ENCODE measurements at places on chromosomes 1 and 21.

GRCh38 chr21:32461503-32461902, 49.0 kb downstream of the EVA1C start:
- H3K27ac ChIP-seq: no peak overlapping the region
- H3K4me3 ChIP-seq: no peak overlapping the region
- DNase-seq: no peak
- no peaks in the 10 kb centered on the region for H3K4me1 ChIP-seq

- no peak overlapping the region for H3K27ac ChIP-seq
- H3K4me3 ChIP-seq: no peak overlapping the region
- no peak for DNase-seq
- peaks cover 4% of the 10 kb centered on the region for H3K27me3 ChIP-seq
- no peaks in the 10 kb centered on the region for H3K36me3 ChIP-seq
- H3K4me1 ChIP-seq: no peaks in the 10 kb centered on the region
These were observed 18.0 kb downstream of the TGFB2 start for GRCh38 chr1:218363141-218363540.

DNA sequence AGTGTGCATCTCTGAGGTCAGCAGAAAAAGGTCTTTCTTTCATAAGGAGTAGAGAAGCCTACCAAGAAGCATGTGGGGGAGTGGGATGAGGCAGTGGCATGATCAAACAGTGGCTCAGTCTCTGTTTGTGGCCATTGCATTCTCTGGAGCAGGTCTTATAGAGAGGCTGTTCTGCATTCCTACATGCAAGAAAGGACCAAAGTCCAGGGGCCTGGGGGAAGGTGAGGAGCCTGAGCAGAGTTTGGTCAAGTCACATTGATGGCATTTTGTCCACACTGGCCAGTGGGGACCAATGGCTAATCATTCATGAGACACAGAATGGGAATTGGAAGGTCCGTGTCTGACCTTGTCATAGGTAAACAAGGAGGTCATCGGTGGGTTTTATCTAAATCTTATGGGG, 25.4 kb downstream of the MAP10 start:
- no peaks in the 10 kb centered on the region for H3K4me1 ChIP-seq
- H3K36me3 ChIP-seq: no peaks in the 10 kb centered on the region
- H3K27me3 ChIP-seq: peaks cover 14% of the 10 kb centered on the region
- no peak overlapping the region for H3K4me3 ChIP-seq
- DNase-seq: no peak

DNA sequence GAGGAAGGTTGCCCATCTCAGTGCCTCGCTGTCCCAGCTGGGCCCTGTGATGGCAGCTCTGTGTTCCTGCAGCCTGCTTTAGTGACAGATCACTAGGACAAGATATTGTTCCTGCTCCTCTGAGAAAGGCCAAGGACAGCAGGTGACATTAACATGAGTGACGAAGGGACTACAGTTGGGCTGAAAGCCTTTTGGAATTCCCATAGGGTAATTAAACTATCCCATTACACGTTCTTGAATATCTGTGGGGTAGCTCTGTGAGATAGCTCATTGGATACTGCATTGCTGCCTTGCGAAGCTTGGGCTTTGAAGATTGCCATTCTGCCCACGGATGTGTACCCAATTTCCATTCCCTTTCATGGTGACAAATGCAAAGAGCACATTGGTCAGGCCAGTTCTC, 78.2 kb upstream of the COA6 start:
- H3K4me1 ChIP-seq: no peaks in the 10 kb centered on the region
- H3K27me3 ChIP-seq: peaks cover 2% of the 10 kb centered on the region
- H3K36me3 ChIP-seq: peaks cover 32% of the 10 kb centered on the region
- no peak overlapping the region for H3K27ac ChIP-seq

DNA sequence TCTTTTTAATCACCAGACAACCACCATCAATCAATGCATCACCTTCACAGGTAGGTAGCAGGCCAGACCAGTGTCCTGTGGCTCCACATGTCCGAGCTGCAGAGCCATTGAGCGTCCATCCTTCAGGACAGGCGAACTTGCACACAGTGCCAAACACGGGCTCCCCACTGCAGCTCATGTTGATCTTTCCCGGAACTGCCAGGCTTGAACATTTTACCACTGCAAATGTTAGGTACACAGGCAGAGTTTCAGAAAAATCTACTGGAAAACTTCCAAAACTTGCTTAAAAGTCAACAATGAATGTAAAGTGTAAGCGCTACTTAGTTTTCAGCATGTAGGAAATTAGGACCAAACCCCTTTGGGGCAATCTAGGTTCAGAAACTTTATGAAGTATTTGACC, 6.6 kb downstream of the SELE start:
- H3K4me3 ChIP-seq: no peak overlapping the region
- no peak overlapping the region for H3K27ac ChIP-seq
- H3K36me3 ChIP-seq: no peaks in the 10 kb centered on the region
- H3K4me1 ChIP-seq: no peaks in the 10 kb centered on the region
- H3K27me3 ChIP-seq: peaks cover 14% of the 10 kb centered on the region

DNA sequence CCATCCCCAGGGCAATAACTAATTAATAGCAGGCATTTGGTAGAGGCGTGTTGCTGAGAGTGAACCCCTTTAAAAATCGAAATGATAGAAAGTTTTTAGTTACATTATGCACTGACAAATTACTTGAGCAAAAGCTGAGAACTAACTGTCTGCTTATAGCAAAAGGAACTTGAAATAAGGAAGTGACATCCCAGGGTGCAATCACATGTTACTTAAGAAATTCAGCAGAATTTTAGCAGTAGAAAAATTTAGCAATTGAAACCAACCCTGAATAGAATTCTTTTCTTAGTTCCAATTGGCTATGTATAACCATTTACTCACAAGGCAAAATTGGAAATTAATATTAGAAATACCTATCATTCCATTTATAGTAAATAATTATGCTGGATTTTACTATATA, 139.5 kb upstream of the SAMSN1 start:
- no peaks in the 10 kb centered on the region for H3K27me3 ChIP-seq
- no peak overlapping the region for H3K27ac ChIP-seq
- peaks cover 17% of the 10 kb centered on the region for H3K36me3 ChIP-seq
- no peak for DNase-seq
- H3K4me1 ChIP-seq: peaks cover 41% of the 10 kb centered on the region
- no peak overlapping the region for H3K4me3 ChIP-seq

GRCh38 chr1:156474966-156475365, 25.6 kb downstream of the MEF2D start:
- no peak overlapping the region for H3K4me3 ChIP-seq
- H3K4me1 ChIP-seq: peaks cover 24% of the 10 kb centered on the region
- H3K27me3 ChIP-seq: no peaks in the 10 kb centered on the region
- H3K27ac ChIP-seq: no peak overlapping the region
- peaks cover 69% of the 10 kb centered on the region for H3K36me3 ChIP-seq

DNA sequence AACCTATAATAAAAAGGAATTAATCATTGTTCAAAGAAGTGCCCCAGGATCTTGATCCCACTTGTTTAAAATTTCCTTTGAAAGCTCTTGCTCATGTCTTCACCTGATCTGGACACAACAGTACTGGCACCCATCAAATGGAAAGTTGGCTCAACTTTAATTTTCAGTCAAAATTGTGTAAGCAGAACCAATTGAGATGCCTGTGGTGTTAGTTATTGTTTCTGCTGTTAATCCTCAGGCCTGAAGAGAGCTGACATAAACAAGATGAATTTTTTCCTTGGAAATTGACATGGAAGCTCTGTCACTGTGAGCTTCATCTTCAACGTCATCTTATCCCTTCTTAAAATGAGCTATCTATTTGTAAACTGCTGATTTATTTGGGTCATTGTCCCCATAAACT, 88.3 kb upstream of the TNFSF4 start:
- H3K36me3 ChIP-seq: peaks cover 9% of the 10 kb centered on the region
- peaks cover 2% of the 10 kb centered on the region for H3K27me3 ChIP-seq
- no peak for DNase-seq
- no peak overlapping the region for H3K4me3 ChIP-seq
- H3K27ac ChIP-seq: no peak overlapping the region

DNA sequence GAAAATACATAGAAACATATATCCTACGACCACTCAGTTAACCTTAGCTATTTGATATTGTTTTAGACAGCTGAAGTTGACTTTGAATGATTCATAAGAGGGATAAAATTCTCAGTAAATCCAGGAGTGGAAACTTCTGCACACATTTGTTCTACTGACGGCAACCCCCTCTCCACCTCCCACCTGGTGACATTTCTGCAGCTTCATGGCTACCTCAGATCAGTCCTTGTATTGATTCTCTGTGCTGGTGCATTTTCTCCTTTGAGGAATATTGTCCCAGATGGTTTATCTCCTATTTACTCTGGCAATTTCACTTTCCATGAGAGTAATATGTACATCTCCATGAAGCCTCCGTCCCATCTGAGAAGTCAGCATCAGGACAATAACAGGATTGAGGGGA, 57.7 kb upstream of the COA6 start:
- no peaks in the 10 kb centered on the region for H3K27me3 ChIP-seq
- H3K4me3 ChIP-seq: no peak overlapping the region

- no peaks in the 10 kb centered on the region for H3K36me3 ChIP-seq
- peaks cover 11% of the 10 kb centered on the region for H3K4me1 ChIP-seq
- H3K27ac ChIP-seq: no peak overlapping the region
- no peak for DNase-seq
These were observed 68.6 kb upstream of the ANGPTL1 start for GRCh38 chr1:178939338-178940067.

DNA sequence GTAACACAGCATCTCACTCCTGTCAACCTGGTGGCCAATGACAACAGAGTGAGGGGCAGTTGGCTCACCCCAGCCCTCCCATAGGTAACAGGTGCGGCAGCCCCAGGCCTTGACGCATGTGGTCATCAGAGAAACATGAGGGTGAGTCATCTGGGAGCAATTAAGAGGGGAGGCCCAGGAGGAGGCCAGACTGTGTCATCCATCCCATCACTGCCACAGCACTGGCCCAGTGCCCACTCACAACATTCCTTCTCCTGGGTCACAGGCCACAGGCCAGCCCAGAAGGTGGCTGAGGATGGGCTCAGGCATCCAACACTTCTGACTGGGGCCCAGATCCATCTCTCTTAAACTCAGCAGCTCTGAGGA, 17.1 kb downstream of the TEX35 start:
- no peaks in the 10 kb centered on the region for H3K27me3 ChIP-seq
- no peak overlapping the region for H3K27ac ChIP-seq
- no peaks in the 10 kb centered on the region for H3K36me3 ChIP-seq
- no peak overlapping the region for H3K4me3 ChIP-seq

GRCh38 chr1:27011058-27011764, 1.4 kb downstream of the TENT5B start:
- H3K4me1 ChIP-seq: peaks cover 8% of the 10 kb centered on the region
- H3K36me3 ChIP-seq: no peaks in the 10 kb centered on the region
- no peak overlapping the region for H3K27ac ChIP-seq
- DNase-seq: no peak
- H3K4me3 ChIP-seq: no peak overlapping the region

- peak overlapping the region; percentile 95 for H3K4me3 ChIP-seq
- H3K27me3 ChIP-seq: no peaks in the 10 kb centered on the region
- H3K4me1 ChIP-seq: peaks cover 34% of the 10 kb centered on the region
- peaks cover 14% of the 10 kb centered on the region for H3K36me3 ChIP-seq
- DNase-seq: peak; percentile 54
- peak overlapping the region; percentile 87 for H3K27ac ChIP-seq
These were observed 634 bp downstream of the MYCBP start for GRCh38 chr1:38872401-38873026.

All from activated CD8-positive, alpha-beta T cell treated with anti-CD3 and anti-CD28 coated beads, Interleukin-2, amount 10 ng/mL, durations not matched to agents 7 days and 5 days (primary cell).